Activated T-cell treated with anti-CD3 and anti-CD28 coated beads, Interleukin-2, amount 50 U/mL, for 4 hours (primary cell): ENCODE measurements at places on chromosomes 5 and 9. TPM values are rescaled to one million over a fixed set of nuclear protein-coding genes. Genes with fewer than 3 reads are reported as not detected.

The PCDHA1 gene
- not detected for total RNA-seq

The PGM5 gene
- total RNA-seq: not detected

The ARID3C gene
- not detected for total RNA-seq

The COL27A1 gene
- total RNA-seq: 1.4 TPM

The PDCD1LG2 gene
- total RNA-seq: 0.11 TPM

The GPX8 gene
- total RNA-seq: 0.40 TPM

The RNF224 gene
- total RNA-seq: not detected

The FBP2 gene
- total RNA-seq: not detected

The SAXO1 gene
- total RNA-seq: not detected

The PLPPR1 gene
- not detected for total RNA-seq

The EIF4E1B gene
- not detected for total RNA-seq

The GARIN3 gene
- 0.25 TPM for total RNA-seq

The FAM169A gene
- total RNA-seq: 13.1 TPM

The ORM2 gene
- not detected for total RNA-seq

The CD274 gene
- total RNA-seq: 58.4 TPM

The TRIM23 gene
- total RNA-seq: 5.5 TPM

The OGN gene
- not detected for total RNA-seq

The PIK3R1 gene
- 22.5 TPM for total RNA-seq

The ADGRV1 gene
- total RNA-seq: 0.32 TPM

The SYK gene
- 0.48 TPM for total RNA-seq

The FOXD1 gene
- total RNA-seq: not detected

The PCDHGA12 gene
- total RNA-seq: 0.24 TPM

The LCN6 gene
- not detected for total RNA-seq

The LCP2 gene
- 93.0 TPM for total RNA-seq

The STPG3 gene
- total RNA-seq: not detected

The SPINK6 gene
- total RNA-seq: not detected

The THBS4 gene
- 0.27 TPM for total RNA-seq

The C5orf58 gene
- not detected for total RNA-seq

The GPR151 gene
- not detected for total RNA-seq

The PTGES gene
- total RNA-seq: not detected

The BAAT gene
- total RNA-seq: 0.16 TPM

The ANKS6 gene
- 16.3 TPM for total RNA-seq

The NR4A3 gene
- total RNA-seq: 24.9 TPM

The EGR1 gene
- 18.9 TPM for total RNA-seq

The HNRNPA0 gene
- total RNA-seq: 48.6 TPM

The PRDM9 gene
- not detected for total RNA-seq

The WDR38 gene
- total RNA-seq: not detected

The GRM6 gene
- not detected for total RNA-seq

The CERCAM gene
- 0.63 TPM for total RNA-seq

The GARNL3 gene
- total RNA-seq: 0.66 TPM

The INSL4 gene
- not detected for total RNA-seq

The GAPT gene
- not detected for total RNA-seq

The FOXD4L3 gene
- total RNA-seq: not detected

The DOCK8 gene
- total RNA-seq: 83.4 TPM

The SV2C gene
- total RNA-seq: not detected

The ANGPTL2 gene
- total RNA-seq: 0.05 TPM

The SIMC1 gene
- total RNA-seq: 18.3 TPM

The CTSV gene
- total RNA-seq: 0.34 TPM

The SLC45A2 gene
- total RNA-seq: not detected

The NAIP gene
- total RNA-seq: 2.1 TPM

The PTGER4 gene
- 115 TPM for total RNA-seq

The PCDHA10 gene
- not detected for total RNA-seq

The KCNV2 gene
- not detected for total RNA-seq

The S1PR3 gene
- total RNA-seq: 1.8 TPM

The GABRP gene
- total RNA-seq: not detected
